ENCODE measurements at places on chromosomes 3 and 15.

DNA sequence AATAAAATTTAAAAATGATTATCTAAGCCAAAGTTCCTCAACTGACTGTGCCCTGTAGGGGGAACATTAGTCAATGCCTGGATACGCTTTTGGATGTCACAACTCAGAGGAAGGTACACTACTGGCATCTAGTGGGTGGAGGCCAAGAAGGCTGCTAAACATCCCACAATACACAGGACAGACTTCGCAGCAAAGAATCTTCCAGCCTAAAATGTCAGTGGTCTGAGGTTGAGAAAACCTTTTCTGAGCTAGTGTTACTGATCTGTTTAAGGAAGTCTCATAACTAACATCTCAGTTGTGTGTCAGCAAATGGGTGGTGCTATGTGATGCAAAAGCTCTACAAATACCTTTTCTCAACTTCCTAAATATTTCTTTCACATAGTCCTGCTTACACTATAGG lies 20.9 kb upstream of the LDHAL6B start:
- DNase-seq: no peak

GRCh38 chr3:56980798-56981390 lies 79.6 kb upstream of the SPATA12 start:
- peak; percentile 98 for DNase-seq

GRCh38 chr15:65518633-65519285 lies 1.3 kb upstream of the DPP8 start:
- DNase-seq: no peak

DNA sequence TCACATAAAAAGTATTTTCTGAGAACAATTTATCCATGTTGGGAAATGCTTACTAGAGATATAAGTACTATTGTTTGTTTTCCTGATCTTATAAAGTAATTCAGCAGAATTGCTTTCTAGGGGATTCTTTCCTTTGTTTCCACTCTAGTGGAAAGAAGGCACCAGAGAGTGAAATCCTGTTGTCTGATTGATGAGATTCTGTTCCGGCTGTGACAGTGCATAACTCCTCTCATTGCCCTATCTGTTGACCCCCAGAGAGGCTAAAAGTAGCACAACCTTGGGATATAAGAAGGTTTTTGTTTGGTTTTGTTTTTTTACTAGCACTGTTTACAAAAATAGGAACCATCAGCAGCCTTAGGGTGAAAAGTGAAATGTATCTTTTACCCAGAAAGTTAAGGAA lies 114.1 kb downstream of the ALCAM start:
- no peak for DNase-seq

- DNase-seq: no peak
Measured at GRCh38 chr15:98416222-98416855, 232.0 kb upstream of the IGF1R start.

GRCh38 chr3:127799476-127800222 lies 22.7 kb downstream of the MGLL start:
- DNase-seq: no peak

DNA sequence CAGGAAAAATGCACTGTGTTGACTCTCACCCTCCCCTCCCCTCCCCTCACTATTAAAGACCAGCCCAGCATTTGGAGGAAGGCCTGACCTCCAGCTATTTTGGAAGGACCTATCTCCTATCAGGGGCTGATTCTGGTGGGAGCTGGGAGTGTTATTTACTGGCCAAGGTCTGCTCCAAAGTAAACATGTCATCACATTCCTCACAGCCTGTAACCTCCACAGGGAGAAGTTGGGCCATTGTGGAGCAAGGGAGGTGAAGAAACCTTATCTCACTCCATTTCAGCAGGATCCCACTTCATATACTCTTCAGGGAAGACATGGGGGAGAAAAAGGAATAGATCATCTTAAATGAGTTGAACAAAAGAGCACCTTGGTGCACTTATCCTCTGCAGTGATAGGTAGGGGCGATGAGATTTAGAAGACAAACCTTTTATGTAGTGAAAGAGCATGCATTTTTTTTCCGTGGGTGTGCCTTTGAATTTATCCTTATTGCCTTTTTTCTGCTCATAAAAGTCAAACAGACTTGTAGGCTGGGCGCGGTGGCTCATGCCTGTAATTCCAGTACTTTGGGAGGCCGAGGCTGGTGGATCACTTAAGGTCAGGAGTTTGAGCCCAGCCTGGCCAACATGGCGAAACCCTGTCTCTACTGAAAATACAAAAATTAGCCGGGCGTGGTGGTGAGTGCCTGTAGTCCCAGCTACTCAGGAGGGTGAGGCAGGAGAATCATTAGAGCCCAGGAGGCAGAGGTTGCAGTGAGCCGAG lies 15.6 kb upstream of the FLNB start:
- no peak for DNase-seq

DNA sequence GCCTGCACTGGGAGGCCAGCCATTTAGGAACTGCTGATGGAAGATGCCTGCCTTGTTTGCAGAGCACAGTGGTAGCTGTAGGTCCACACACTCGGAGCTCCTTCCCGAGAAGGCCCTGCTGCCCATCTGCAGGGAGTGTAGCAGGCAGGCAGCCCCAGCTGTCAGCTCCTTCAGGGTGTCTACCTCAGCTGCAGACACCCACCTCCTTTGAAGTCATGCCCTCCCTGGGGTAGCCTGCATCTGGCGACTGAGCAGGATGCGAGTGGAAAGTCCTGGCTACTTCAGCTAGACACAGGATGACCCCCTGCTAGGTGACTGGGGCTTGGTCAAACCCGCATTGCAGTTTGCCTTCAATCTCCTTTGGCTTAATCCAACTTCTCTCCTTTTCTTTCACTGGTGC lies 93.2 kb upstream of the TLE3 start:
- DNase-seq: no peak

- DNase-seq: no peak
Measured at GRCh38 chr3:51986010-51986947, 2.9 kb downstream of the ACY1 start.

GRCh38 chr3:129605922-129606635 lies 397 bp downstream of the PLXND1 start:
- DNase-seq: no peak

GRCh38 chr3:142226474-142226873 lies 1.1 kb upstream of the GK5 start:
- DNase-seq: peak; percentile 60

DNA sequence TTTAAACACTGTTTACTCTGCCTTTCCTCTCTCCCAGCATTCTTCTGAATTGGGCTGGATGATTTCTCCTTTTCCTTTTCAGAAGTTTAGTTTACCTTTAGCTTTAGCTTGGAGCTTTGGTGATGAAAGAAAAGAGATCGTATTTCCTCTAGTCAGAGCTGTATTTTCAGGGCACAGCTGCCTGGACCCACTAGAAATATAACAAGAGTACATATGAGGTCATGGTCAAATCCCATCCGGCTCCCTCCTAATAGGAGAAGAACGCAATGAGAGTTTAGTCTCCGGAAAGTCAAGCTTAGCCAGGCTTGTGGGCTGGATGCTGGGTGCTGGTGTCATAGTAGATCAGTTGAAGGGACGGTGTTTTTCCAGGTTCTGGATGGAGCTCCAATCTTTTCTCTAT lies 177.1 kb upstream of the PFN2 start:
- peak; percentile 36 for DNase-seq

DNA sequence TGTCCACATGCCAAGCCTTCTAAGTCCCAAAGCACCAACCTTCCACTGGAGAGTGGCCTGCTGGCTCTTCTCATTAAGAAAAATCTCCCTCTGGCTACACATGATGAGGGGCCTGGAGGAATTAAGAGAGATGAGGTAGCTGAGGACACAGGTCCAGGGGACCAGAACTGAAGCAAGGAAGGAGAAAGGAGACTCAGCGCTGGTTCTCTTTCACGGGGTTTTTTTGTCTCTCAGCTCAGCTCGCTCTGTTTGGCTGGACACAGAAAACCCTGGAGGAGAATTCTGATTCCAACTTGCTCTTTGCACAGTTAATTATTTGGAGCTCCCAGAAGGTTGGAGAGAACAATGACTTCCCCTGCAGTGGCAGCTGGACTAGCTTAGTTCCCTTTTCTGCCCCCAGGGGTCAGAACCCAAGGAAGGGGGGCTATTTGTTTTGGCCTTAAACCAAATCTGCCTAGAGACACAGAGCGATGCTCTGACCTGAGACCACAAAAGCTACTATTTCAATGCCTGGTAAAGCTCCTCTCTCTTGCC lies 507.6 kb downstream of the FHIT start:
- DNase-seq: no peak

DNA sequence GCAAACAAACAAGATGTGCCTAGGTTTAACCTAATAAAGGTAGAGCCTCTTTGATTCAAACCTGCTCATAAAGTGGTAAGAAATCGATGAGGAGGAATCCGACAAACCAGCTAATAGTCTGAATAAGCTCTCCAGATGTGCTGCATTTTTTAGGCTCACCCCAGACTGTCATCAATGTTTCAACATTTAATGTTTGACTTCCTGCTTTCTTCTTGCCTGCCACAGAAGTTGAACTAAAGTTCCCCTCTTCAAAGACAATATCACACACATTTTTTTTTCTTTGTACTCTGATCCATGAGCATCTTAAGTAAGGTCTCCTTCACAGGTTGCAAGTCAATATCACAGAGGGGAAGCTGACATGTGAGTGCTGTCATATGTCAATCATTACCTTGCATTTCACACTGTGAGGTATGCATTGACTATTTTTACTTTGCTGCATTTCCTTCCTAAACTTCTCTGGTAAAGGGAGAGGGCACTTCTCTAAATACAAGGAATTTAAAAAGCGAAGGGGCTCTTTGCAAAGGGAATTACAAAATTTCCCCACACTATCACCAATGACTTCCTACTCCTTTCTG lies 172.3 kb upstream of the MCTP2 start:
- DNase-seq: no peak

DNA sequence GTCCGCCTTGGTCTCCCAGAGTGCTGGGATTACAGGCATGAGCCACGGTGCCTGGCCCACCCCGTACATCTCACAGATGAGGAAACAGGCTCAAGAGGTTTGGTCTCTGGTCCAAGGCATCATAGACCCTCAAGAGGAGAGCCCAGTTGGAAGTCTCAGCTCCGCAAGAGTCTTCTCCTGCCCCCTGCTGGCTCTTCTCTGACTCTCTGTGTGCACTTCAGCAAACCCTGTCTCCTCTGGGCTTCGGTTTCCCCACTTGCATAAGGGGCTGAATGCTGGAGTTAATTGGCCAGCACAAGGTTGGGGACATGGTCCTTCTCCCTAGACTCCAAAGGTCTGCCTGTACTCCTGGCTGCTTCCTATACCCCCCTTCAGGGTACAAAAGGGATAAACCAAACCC lies 3.9 kb downstream of the MST1R start:
- no peak for DNase-seq

Data from trophoblast cell (in vitro differentiated cells and primary cell).